HCT116 (cell line): ENCODE measurements at places on chromosomes 7 and 10. TPM values are rescaled to one million over a fixed set of nuclear protein-coding genes. Genes with fewer than 3 reads are reported as not detected.

DNA sequence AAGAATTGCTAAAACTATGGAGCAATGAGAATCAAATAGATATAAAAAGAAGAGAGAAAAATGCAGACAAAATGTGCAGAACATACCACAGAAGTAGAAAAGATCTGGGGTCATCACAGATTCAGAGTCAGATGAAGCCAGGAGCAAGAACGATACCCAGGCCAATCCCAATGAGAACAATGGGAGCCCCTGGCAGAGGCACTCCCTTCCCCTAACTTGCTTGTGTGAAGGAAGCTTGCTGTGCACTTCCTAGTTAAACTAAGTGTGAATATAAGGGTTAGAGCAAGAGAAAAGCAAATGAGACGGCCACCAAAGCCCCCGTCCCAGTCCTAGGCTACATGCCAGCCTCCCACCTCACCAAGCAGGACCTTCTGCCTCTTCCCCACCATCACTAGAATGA is 12.7 kb downstream of the PARP12 start:
- no peaks in the 10 kb centered on the region for H3K27me3 ChIP-seq
- no peaks in the 10 kb centered on the region for H3K4me1 ChIP-seq
- DNase-seq: no peak
- no peak overlapping the region for H3K27ac ChIP-seq

GRCh38 chr10:26970667-26971066 is 109.9 kb upstream of the ABI1 start:
- DNase-seq: no peak
- H3K27ac ChIP-seq: no peak overlapping the region
- no peaks in the 10 kb centered on the region for H3K4me1 ChIP-seq

DNA sequence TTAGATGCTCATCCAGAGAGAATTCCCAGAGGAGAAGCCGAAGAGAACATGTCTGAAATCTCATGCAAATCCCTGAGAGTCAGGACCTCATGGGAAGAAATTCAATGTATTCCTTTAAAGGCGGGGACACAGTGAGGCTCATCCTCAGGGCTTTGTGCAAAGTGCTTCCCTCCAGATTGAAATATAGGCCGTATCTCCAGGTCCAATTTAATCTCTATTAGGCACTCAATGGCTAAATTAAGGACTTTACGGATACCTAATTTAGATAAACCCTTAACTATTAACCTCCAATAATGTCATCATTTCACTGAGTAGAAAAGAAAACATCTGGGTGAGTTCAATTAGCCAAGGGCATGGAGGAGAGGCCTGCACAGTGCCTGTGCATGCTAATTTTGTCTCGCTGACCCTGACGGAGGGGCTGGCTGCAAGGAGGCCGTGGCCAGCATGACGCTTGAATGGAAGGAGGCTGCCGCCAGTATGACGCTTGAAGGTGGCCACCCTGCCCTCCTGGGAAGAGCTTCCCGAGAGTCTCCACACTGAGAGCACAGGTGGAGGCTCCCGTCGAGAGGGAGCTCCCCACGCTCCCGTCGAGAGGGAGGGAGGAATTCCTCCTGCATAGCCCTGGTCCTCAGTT is 287.6 kb downstream of the ADARB2 start:
- H3K36me3 ChIP-seq: no peaks in the 10 kb centered on the region
- no peak for DNase-seq
- peaks cover 7% of the 10 kb centered on the region for H3K27me3 ChIP-seq
- H3K4me1 ChIP-seq: no peaks in the 10 kb centered on the region

- no peaks in the 10 kb centered on the region for H3K27me3 ChIP-seq
- H3K4me1 ChIP-seq: no peaks in the 10 kb centered on the region
- no peak overlapping the region for H3K4me3 ChIP-seq
Observed at GRCh38 chr10:97454330-97455036, 8.5 kb downstream of the ZDHHC16 start.

DNA sequence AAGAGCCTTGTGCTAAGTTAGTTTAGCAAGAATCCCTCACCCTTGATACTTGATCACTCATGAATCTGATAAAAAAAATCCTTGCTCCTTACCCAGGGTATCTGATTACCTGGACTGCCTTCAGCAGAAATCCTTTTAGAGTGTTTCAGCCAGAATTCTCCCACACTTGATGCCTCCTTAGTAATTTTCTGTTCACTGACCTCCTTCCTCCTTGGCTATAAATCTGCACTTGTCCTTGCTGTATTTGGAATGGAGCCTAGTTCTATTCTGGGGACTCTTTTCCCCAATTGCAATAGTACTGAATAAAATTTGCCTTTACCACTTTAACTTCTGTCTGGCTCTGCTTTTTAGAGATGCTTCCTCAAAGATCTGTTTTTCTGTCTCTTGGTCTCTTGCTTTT is 84.9 kb downstream of the RPS24 start:
- peaks cover 38% of the 10 kb centered on the region for H3K27me3 ChIP-seq
- H3K4me1 ChIP-seq: no peaks in the 10 kb centered on the region
- H3K27ac ChIP-seq: no peak overlapping the region
- H3K4me3 ChIP-seq: no peak overlapping the region

DNA sequence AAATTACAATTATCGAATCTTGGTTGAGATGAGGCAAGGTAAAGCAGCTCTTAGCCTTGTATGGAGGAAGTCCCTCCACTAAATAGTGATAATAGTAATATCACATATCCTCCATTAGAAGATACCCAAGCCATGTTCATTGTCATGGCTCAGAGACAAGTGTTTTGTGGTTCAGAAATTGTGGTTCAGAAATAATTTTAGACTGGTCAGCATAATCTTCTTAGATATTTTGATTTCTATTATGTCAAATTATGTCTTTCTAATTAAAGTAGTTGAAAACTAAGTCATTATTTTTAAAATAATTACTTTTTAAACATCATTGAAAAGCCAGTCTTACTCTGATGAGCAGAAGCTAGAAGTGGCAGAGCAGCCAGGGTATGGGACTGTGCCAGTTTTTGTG is 507.7 kb downstream of the HTR7 start:
- no peaks in the 10 kb centered on the region for H3K4me1 ChIP-seq
- no peak overlapping the region for H3K4me3 ChIP-seq
- DNase-seq: no peak
- H3K27ac ChIP-seq: no peak overlapping the region
- H3K27me3 ChIP-seq: no peaks in the 10 kb centered on the region

The PRPF18 gene
- total RNA-seq: 16.2 TPM

- H3K27ac ChIP-seq: no peak overlapping the region
- H3K27me3 ChIP-seq: no peaks in the 10 kb centered on the region
- DNase-seq: no peak
- no peaks in the 10 kb centered on the region for H3K36me3 ChIP-seq
- 0 out of 2 replicates have a peak, but pooled peaks cover 3% of the 10 kb centered on the region for H3K4me1 ChIP-seq
Observed at GRCh38 chr10:32687546-32687945, 241.6 kb downstream of the CCDC7 start.

The HOXA3 gene
- total RNA-seq: 9.2 TPM

DNA sequence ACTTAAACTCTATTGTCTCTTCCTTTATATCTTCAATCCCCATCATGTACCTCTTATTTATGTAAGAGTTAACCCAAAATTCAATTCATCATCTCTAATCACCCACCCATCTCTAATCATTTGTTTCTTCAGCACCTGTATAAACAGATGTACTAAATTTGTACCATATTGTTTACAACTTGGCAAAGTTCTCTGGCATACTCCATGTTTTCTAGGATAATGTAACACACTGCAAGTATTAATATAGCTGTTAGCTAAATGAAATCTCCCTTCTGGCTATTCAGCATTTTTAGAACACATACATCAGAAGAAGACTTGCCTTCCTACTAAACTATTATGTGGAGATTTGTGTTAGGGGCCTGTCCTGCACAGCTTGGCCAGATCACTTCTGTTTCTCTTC is 33.1 kb downstream of the MALSU1 start:
- no peaks in the 10 kb centered on the region for H3K27me3 ChIP-seq
- peaks cover 47% of the 10 kb centered on the region for H3K4me1 ChIP-seq
- peaks cover 42% of the 10 kb centered on the region for H3K36me3 ChIP-seq
- H3K4me3 ChIP-seq: no peak overlapping the region
- no peak for DNase-seq
- H3K27ac ChIP-seq: no peak overlapping the region

- H3K27ac ChIP-seq: no peak overlapping the region
- H3K27me3 ChIP-seq: no peaks in the 10 kb centered on the region
- DNase-seq: no peak
- no peaks in the 10 kb centered on the region for H3K36me3 ChIP-seq
- no peak overlapping the region for H3K4me3 ChIP-seq
Observed at GRCh38 chr10:72483471-72483870, 128.8 kb upstream of the DNAJB12 start.

DNA sequence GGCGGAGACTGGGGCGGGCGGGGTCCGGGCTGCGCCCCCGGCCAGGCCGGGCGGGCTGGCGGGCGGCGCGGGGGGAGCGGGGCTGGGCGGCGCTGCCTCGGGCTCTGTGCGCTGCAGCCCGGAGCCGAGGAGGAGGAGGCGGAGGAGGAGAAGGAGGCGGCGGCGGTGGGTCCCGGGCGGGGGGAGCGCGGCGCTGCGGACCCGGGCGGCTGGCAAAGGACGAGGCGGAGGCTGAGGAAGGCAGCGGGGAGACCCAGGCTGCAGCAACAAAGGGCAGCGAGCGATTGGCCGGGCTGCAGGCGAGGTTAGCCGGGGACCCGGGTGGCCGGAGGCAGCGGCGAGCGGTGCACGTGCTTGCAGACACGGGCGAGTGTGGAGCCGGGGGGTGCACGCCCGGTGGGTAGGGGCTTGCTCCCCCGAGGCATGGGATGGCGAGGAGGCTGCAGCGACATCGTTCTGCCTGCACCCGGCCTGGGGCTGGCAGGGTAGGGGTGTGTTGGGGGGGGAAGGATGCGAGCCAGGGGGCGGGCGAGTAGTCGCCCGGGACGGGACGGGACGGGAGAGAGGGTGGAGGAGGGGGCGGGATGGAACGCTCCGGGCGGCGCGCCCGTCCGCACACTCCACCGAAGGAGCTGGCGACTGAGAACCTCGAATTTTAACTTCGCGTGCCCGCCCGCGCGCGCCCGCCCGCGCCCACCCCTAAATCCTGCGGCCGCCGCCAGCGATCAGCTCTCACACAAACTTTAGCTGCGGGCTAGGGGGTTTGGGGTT is 844 bp upstream of the KAT6B start:
- H3K4me1 ChIP-seq: peaks cover 22% of the 10 kb centered on the region
- DNase-seq: no peak
- H3K4me3 ChIP-seq: peak overlapping the region; percentile 80
- no peaks in the 10 kb centered on the region for H3K36me3 ChIP-seq
- no peaks in the 10 kb centered on the region for H3K27me3 ChIP-seq

- H3K36me3 ChIP-seq: no peaks in the 10 kb centered on the region
- no peaks in the 10 kb centered on the region for H3K27me3 ChIP-seq
- no peak overlapping the region for H3K4me3 ChIP-seq
- no peak for DNase-seq
- H3K4me1 ChIP-seq: no peaks in the 10 kb centered on the region
Observed at GRCh38 chr10:88870089-88870488, 10.0 kb upstream of the STAMBPL1 start.

GRCh38 chr10:129658376-129659072 is 191.5 kb downstream of the MGMT start:
- H3K27me3 ChIP-seq: no peaks in the 10 kb centered on the region
- H3K4me1 ChIP-seq: no peaks in the 10 kb centered on the region
- no peak for DNase-seq
- H3K4me3 ChIP-seq: no peak overlapping the region

DNA sequence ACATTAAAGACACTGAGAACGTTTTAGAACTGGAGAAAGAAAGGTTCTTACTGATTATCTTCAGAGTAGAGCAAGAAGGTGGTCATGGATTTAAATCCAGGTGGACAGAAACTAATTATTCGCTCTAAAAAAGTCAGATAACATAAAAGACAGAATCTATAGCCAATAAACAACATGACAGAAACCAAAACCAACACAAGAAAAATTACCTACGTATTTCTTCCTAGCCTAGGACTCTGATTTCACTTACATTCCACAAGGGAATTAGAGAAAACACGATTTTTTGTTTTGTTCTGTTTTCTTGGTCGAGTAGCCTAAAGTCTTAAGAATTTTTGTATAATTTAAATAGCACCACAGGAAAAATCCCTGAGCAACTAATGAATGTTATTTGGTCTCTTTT is 15.1 kb downstream of the CPA1 start:
- DNase-seq: no peak
- no peak overlapping the region for H3K4me3 ChIP-seq
- H3K27ac ChIP-seq: no peak overlapping the region
- no peaks in the 10 kb centered on the region for H3K4me1 ChIP-seq
- no peaks in the 10 kb centered on the region for H3K27me3 ChIP-seq
- H3K36me3 ChIP-seq: no peaks in the 10 kb centered on the region
